ENCODE measurements at places on chromosomes 2 and 18. TPM values are rescaled to one million over a fixed set of nuclear protein-coding genes. Genes with fewer than 3 reads are reported as not detected.

PSMD1 gene
- 106 TPM for total RNA-seq

IFT172 gene
- total RNA-seq = 12.7 TPM

STAT4 gene
- 54.6 TPM for total RNA-seq

GAD1 gene
- 0.86 TPM for total RNA-seq

DSG1 gene
- total RNA-seq = not detected

NGEF gene
- not detected for total RNA-seq

COLEC11 gene
- not detected for total RNA-seq

SRD5A2 gene
- total RNA-seq = not detected

STRADB gene
- 17.6 TPM for total RNA-seq

GPR17 gene
- total RNA-seq = not detected

PSMA8 gene
- 2.1 TPM for total RNA-seq

ARMC9 gene
- total RNA-seq = 1.0 TPM

FASTKD1 gene
- 41.3 TPM for total RNA-seq

PXDN gene
- total RNA-seq = 0.05 TPM

TMEFF2 gene
- not detected for total RNA-seq

COL6A3 gene
- 2.5 TPM for total RNA-seq

BARD1 gene
- 24.5 TPM for total RNA-seq

APCDD1 gene
- not detected for total RNA-seq

CDKL4 gene
- total RNA-seq = not detected

FER1L5 gene
- total RNA-seq = not detected

KIAA1328 gene
- total RNA-seq = 7.2 TPM

ANKRD12 gene
- total RNA-seq = 37.5 TPM

HAAO gene
- 0.41 TPM for total RNA-seq

RAB6D gene
- not detected for total RNA-seq

AKAIN1 gene
- total RNA-seq = not detected

CASP8 gene
- 37.0 TPM for total RNA-seq

PLB1 gene
- 1.3 TPM for total RNA-seq

TMEM37 gene
- total RNA-seq = not detected

ACTG2 gene
- total RNA-seq = not detected
